ENCODE measurements at places on chromosomes 5 and 9.

DNA sequence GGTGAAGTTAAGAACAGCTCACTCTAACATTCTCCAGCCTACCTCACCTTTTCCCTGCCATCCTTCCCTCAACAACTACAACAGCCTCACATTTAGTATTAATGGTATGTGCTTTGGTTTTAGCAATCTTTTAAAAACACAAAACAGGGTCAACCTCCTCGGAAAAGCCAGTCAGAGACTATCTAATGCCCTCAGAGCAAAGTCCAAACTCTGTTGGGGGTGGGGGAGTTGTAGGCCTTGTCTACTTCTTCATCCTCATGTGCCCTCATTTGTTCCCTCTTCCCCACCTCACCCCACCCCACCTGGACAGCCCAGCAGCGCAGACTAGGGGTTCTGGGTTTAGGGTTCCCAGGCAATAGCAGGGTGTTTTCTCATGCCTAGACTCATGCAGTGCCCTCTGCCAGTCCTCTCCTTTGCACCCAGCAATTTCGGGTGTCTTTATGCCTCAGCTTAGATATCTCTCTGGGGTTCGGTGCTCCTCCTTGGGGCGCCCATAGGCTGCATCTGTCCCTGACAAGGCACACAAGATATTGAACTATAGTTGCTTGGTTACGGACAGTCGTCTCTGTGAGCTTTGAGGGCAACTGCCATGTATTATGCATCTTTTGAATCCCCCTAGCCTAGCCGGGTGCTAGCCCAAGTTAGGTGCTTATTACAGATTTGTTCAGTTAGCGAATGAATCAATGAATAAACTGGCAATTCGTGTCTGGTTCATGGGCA is 762 bp upstream of the TCOF1 start:
- no peak for DNase-seq

DNA sequence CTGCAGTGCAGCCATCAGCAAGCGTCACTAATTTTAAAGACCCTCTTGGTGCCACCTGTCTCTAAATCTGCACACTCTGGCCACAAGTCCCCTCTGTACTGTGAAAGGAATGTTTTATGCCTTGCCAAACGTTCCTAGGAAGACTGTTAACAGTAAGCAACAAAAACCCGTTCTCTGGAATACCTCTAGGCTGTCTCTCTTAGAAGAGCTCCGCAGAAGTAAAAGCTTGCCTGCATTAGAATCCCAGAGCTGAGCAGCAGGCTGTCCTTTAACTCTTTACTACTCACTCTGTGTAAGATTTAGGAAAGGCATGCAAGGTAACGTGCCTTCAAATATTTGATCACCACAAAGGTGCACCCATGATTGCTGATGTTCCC is 53.9 kb upstream of the C9orf72 start:
- DNase-seq, result no peak

DNA sequence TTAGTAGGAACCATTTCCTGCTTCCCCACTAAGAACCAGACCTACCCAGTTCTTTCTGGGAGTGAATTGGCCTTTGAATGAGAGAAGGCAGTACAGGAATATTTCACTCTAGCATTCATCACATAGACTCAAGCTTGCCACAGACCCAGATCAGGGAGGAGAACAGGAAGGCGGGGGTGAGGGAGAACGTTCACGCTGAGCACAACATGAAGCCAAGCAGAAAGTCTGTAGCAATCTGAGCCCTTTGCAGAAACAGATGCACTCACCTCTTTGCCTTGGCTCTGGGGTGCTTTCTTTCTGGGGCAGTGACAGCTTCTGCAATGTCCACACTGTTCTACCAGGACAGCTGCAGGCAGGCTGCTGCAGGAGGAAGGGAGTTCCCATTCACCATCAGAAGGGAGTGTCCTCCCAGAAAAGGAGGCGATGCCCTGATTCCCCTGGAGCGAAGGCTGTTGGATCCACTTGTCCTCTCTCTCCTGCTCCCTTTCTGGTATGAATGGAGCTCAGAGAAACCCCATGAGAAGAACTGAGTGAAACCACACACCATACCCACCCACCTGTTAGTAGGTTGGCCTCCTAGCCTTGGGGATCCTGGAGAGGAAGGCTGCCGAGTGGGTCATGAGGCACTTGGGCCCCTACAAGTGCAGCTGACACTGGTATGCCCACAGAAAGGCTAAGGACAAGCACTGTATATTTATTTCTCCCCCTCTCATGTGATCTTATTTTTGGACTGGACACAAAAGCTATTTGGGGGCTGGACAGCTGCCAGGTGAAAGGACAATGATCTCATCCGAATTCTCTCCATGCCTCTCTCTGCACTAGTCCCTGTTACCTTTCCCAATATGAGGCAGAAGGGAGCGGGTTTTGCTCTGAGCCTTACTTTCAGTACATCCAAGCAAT is 11.7 kb upstream of the FGF1 start:
- no peak for DNase-seq

DNA sequence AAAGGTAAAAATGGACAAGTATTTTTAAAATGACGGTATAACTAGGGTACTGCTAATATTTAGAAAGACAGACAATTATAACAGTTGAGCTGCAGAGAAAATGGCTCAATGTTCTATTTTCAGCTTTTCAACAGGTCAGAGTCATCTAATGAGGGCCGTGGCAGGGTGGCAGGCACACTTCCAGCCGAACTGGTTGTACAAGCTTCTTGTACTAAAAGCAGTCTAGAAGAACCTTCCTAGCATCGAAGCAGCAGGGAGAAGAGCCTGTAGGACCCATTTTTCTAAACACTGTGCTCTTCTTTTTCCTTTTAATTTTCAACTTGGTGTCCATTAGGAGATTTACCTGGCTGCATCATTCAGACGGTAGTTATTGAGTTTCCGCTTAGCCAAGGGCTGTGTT is 85.6 kb downstream of the SLC28A3 start:
- DNase-seq, result no peak

DNA sequence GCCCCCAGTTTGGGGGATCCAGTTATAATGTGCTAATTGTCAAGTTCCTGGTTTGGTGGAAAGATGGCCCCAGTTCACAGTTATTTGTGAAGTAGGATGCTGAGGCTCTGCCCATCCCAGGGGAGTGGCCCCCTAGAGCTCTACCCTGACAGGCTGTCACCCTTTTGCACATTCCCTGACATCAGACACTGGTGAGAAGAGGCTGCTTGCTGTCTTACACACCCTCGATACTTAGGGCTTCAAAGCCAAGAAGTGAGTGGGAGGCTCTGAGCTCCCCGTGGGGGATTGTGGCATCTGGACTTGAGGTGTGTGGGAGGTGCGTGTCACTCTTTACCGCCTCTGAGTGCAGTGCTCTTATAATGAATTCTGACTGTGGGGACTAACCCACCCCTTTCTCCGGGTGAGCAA is 168.5 kb downstream of the DOCK2 start:
- no peak for DNase-seq

DNA sequence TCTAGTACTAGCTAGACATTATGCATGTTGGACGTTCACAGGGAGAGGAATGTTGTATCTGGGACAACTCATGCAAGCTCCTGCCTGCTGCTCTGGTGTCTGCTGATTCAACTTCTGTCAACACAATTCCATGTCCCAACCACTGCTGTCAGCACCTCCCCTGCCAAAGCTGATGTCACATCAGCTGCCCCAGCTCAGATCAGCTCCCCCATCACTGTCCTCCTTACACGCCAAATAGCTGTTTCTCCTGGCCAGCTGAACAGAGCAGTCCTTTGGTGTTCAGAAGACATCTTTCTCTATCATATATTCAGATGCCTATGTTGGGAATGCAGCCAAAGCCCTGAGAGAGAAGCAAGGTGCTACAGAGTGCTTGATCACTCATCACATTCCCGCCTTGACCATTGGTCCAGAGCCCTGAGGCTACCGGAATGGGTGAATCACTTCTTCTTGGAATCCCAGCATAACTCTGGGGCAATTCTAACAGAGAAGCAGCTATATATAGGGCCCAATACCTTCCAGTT is 223.3 kb downstream of the SEC61B start:
- no peak for DNase-seq

DNA sequence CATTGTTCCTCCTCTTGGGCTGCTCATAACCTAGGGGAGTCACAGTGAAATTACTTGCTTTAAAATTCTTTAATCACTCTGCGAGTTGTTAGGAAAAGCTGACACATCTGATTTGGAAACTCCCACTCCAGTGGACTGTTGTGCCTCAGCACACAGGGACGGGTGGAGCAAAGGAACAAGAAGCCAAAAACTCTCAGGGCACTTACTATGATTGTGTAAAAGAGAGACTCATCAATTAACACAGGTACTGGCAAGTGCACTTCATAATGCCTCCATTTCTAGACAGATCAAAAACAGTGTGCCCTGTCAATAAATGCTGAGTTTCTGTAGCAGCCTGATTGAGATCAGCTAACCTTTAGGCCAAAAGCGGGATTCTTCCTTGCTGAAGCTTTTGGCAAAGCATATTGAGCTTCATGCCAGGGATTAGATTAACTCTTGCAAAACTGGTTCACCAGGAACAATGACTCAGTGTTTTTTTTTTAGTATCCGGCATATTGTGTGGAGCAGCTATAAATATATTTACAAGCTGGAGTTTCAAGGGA is 55.9 kb downstream of the TMC1 start:
- no peak for DNase-seq
